ENCODE measurements at places on chromosomes 16 and 17. TPM values are rescaled to one million over a fixed set of nuclear protein-coding genes. Genes with fewer than 3 reads are reported as not detected.

- peak within 1 kb of the TSS; percentile 62 for H3K4me3 ChIP-seq
- peak within 1 kb of the TSS; percentile 61 for H3K27ac ChIP-seq
- H3K4me1 ChIP-seq, result peaks cover 9% of the 10 kb centered on the region
- H3K27me3 ChIP-seq, result no peaks in the 10 kb centered on the region
Observed at GRCh38 chr17:35448214-35448898, at the start of gene SLFN13. SLFN13 (minus strand) TSS chr17:35448766; CDS start chr17:35445680, 3,086 bp downstream.

The STX8 gene
- 52.5 TPM for total RNA-seq

DNA sequence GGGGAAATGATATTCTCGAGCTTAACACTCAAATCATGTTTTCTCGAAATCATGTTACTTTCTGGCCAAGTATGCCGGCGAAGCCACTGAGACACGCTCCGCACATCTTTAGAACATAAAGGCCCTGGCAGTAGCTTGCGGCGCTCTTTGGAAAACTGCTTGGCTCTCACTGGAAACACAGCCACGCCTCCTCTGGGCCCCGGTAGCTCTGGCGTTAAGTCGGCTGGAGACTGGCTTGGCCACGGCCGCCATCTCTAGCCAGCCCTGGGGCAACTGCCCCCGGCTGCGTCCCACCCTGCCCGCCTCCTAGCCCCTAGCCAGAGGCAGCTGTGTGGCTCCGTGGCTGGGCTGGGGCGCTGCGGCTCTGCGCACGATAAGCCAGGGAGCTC lies 9.2 kb upstream of the BAIAP2 start:
- H3K36me3 ChIP-seq, result no peaks in the 10 kb centered on the region
- no peaks in the 10 kb centered on the region for H3K27me3 ChIP-seq
- H3K27ac ChIP-seq, result no peak overlapping the region

The GPR142 gene
- not detected for total RNA-seq

GRCh38 chr17:37848690-37849616 lies 75.3 kb upstream of the TBC1D3K start:
- H3K4me3 ChIP-seq, result no peak overlapping the region
- DNase-seq, result no peak
- H3K27me3 ChIP-seq, result peaks cover 5% of the 10 kb centered on the region
- no peak overlapping the region for H3K27ac ChIP-seq
- H3K36me3 ChIP-seq, result no peaks in the 10 kb centered on the region
- H3K4me1 ChIP-seq, result peaks cover 9% of the 10 kb centered on the region

GRCh38 chr17:44829523-44830358 lies at the start of gene GJC1:
GJC1 (minus strand) TSS chr17:44830287; CDS start chr17:44805817, 24,470 bp downstream.
- no peaks in the 10 kb centered on the region for H3K36me3 ChIP-seq
- H3K4me1 ChIP-seq, result no peaks in the 10 kb centered on the region
- H3K27ac ChIP-seq, result peak within 1 kb of the TSS; percentile 71
- peaks cover 75% of the 10 kb centered on the region for H3K27me3 ChIP-seq
- peak; percentile 69 for DNase-seq

The PLA2G10 gene
- total RNA-seq, result 6.6 TPM

The TBC1D3 gene
- not detected for total RNA-seq

GRCh38 chr16:9409560-9410493 lies 318.4 kb downstream of the HAPSTR1 start:
- DNase-seq, result no peak
- H3K27me3 ChIP-seq, result no peaks in the 10 kb centered on the region
- H3K36me3 ChIP-seq, result no peaks in the 10 kb centered on the region

GRCh38 chr16:57600048-57600835 lies 28.2 kb upstream of the ADGRG1 start:
- no peaks in the 10 kb centered on the region for H3K4me1 ChIP-seq
- no peaks in the 10 kb centered on the region for H3K27me3 ChIP-seq
- no peak overlapping the region for H3K27ac ChIP-seq
- no peak overlapping the region for H3K4me3 ChIP-seq

GRCh38 chr17:78904371-78904770 lies 1.4 kb upstream of the CEP295NL start:
- H3K4me1 ChIP-seq, result peaks cover 5% of the 10 kb centered on the region
- H3K4me3 ChIP-seq, result no peak overlapping the region
- no peak for DNase-seq

The KRTAP9-2 gene
- total RNA-seq, result not detected

DNA sequence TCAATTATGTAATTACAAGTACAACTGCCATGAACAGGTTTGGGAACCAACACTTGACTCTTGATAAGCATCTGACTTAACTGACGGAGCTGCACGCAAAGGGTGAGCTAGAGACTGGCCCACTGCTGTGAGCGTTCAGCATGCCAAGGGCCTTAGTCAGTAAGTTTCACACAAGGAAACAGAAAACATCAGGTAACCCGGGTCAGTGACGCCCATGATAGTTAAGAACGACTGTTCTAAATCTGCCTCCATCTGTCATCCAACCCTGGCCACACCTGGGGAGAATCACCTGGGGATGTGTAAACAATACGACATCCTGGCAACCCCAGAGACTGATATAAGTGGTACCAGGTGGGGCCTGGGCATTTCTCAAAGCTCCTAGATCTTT lies 12.3 kb downstream of the SMIM5 start:
- peaks cover 16% of the 10 kb centered on the region for H3K4me1 ChIP-seq
- no peak overlapping the region for H3K4me3 ChIP-seq
- no peaks in the 10 kb centered on the region for H3K27me3 ChIP-seq
- DNase-seq, result peak; percentile 75

- H3K4me3 ChIP-seq, result peak overlapping the region; percentile 83
- no peaks in the 10 kb centered on the region for H3K27me3 ChIP-seq
- H3K36me3 ChIP-seq, result no peaks in the 10 kb centered on the region
- no peak for DNase-seq
Observed at GRCh38 chr17:29930409-29931010, 482 bp upstream of the SSH2 start.

The CENPX gene
- total RNA-seq, result 40.2 TPM

GRCh38 chr17:41617698-41618097 lies 5.1 kb upstream of the KRT16 start:
- peak; percentile 60 for DNase-seq
- no peaks in the 10 kb centered on the region for H3K4me1 ChIP-seq
- H3K36me3 ChIP-seq, result no peaks in the 10 kb centered on the region
- H3K4me3 ChIP-seq, result no peak overlapping the region
- H3K27me3 ChIP-seq, result peaks cover 6% of the 10 kb centered on the region

The ZNF423 gene
- total RNA-seq, result 11.9 TPM

GRCh38 chr17:48177816-48178215 lies 70.2 kb downstream of the SNX11 start:
- H3K4me1 ChIP-seq, result no peaks in the 10 kb centered on the region
- H3K27ac ChIP-seq, result no peak overlapping the region
- H3K36me3 ChIP-seq, result no peaks in the 10 kb centered on the region
- DNase-seq, result no peak
- H3K4me3 ChIP-seq, result no peak overlapping the region

DNA sequence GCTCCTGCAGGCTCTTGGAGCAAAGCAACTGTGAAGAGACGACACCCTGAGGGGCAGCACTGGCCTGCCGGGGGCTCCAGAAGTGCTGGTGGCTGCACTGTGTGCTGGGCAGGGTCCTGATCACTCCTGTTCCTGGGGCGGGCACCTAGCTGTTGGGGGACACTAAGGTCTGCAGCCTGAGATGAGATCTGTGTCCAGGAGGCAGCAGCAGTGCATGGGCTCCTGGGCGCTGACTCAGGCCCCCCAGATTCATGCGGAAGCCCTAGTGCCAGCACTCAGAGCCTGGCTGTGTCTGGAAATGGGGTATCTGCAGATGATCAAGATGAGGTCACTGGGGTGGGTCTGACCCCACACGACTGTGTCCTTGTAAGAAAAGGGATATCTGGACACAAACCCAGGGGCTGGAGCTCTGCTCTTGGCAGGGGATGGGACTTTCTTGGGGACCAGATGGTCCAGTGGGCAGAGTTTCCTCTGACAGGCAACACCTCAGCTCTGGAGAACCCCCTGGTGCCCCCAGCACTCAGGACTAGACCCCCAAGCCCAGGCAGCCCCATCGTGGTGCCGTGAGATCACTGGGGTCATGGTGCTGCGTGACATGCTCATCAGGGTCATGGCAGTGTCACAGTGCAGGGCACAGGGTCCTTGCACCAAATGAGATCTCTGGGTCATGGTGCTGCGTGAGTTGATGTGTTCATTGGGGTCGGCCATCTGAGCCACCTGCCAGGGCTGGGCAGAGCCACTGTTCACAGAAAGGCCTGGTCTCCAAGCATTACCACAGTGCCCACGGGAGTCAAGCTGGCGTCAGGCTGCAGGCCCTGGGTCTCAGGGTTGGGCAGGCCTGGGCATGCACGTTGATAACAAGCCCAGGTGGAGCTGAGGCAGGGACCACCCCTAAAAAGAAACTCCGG lies 9.5 kb downstream of the FAAP100 start:
- H3K27ac ChIP-seq, result no peak overlapping the region
- H3K27me3 ChIP-seq, result peaks cover 2% of the 10 kb centered on the region
- H3K4me3 ChIP-seq, result no peak overlapping the region
- H3K36me3 ChIP-seq, result peaks cover 66% of the 10 kb centered on the region

DNA sequence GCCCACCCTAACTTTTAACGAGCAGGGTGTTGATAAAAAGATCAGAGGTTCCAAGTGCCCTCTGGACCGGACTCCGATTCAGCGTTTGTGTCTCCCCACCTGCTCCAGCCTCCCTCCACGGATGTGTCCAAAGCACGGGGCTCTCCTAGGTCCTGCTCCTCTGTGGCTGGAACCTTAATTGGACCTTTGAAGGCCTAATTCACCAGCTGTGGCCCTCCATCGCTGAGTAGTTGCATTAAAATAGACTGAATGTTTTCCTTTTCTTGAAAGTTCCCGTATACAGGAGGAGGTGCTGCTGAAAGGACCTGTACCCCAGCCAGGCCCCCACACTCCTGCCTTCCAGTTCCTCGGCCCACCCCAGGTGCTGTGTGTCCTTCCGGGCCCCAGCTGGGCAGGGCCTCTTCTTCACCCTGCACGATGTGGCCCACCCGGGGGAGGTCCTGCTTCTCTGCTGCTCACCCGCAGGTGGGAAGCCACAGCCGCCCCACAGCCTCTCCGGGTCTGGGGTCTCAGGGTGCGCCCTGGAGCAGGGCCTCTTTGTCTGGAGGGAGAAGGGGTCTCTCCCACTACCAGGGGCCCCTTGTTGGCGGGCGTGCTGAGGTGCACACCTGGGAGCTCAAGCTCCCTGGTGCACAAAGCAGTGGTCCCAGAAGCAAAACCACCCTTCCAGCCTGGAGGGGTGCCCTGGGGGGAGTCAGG lies 1.3 kb upstream of the CACNA1H start:
- no peak overlapping the region for H3K27ac ChIP-seq
- no peaks in the 10 kb centered on the region for H3K4me1 ChIP-seq
- H3K27me3 ChIP-seq, result peaks cover 34% of the 10 kb centered on the region
- no peaks in the 10 kb centered on the region for H3K36me3 ChIP-seq
- no peak for DNase-seq

DNA sequence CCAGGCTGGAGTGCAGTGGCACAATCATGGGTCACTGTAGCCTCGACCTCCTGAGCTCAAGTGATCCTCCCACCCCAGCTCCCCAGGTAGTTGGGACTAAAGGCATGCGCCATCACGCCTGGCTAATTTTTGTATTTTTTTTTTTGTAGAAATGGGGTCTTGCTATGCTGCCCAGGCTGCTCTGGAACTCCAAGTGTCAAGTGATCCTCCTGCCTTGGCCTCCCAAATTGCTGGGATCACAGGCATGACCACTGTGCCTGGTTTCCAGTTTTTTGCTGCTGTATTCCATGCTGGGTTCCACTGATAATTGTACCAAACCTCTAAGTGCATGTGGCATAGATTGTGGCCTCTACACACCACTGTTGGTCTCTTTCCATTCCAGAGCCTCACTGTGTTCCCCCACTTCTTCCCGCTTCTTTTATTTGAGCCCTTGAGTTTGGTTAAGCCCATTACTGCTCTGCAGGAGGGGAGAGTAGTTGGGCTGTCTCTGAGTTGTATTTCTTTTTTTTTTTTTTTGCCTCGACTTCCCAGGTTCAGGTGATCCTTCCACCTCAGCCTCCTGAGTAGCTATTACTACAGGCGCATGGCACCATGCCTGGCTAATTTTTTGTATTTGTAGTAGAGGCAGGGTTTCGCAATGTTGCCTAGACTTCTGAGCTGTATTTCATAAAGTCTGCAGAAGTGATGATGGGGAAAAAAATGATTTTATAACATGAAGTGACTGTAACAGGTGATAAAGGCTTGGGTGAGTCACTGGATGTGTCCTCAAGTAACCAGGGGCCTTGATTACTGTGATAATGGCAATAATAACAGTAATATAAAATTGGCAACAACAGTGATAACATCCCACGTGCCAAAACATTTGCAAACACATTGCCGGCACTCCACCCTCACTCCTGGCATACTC lies 30.0 kb downstream of the EEF2K start:
- no peak overlapping the region for H3K4me3 ChIP-seq
- no peaks in the 10 kb centered on the region for H3K27me3 ChIP-seq
- DNase-seq, result no peak

- H3K4me3 ChIP-seq, result no peak overlapping the region
- no peak overlapping the region for H3K27ac ChIP-seq
- H3K4me1 ChIP-seq, result no peaks in the 10 kb centered on the region
Observed at GRCh38 chr17:41393294-41393693, 4.1 kb downstream of the KRT31 start.

DNA sequence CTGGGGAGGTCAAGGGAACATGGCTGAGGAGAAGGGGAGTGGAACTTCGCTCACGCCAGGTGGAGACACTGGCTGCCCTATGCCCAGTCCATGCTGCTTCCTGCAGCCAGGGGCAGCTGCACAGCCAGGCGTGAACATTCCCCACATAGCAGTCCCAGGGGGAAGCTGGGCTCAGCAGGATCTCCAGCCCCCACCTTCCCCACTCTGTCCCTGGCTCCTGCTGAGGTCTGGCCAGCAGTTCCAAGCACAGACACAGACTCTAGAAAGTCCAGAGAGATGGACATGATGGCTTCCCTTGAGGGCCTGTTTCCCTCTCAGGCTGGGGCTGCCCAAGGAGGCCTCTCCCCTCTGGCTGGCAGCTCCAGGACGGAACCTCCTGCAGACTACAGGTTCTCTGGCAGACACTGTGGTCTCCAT lies 9.3 kb downstream of the JUP start:
- no peaks in the 10 kb centered on the region for H3K36me3 ChIP-seq
- no peak for DNase-seq
- H3K4me3 ChIP-seq, result no peak overlapping the region

GRCh38 chr17:82257473-82257872 lies 16.0 kb downstream of the CSNK1D start:
- peaks cover 79% of the 10 kb centered on the region for H3K36me3 ChIP-seq
- no peak overlapping the region for H3K27ac ChIP-seq
- no peak overlapping the region for H3K4me3 ChIP-seq
- H3K4me1 ChIP-seq, result no peaks in the 10 kb centered on the region
- DNase-seq, result no peak

The NUBP1 gene
- total RNA-seq, result 33.7 TPM

GRCh38 chr16:67814567-67814966 lies 7.9 kb downstream of the TSNAXIP1 start:
- no peaks in the 10 kb centered on the region for H3K27me3 ChIP-seq
- no peaks in the 10 kb centered on the region for H3K4me1 ChIP-seq
- H3K27ac ChIP-seq, result no peak overlapping the region
- DNase-seq, result no peak
- no peaks in the 10 kb centered on the region for H3K36me3 ChIP-seq

The WNT9B gene
- total RNA-seq, result 2.0 TPM

GRCh38 chr16:5296176-5296575 lies 198.6 kb upstream of the EEF2KMT start:
- H3K4me1 ChIP-seq, result no peaks in the 10 kb centered on the region
- no peak for DNase-seq

The OTOP3 gene
- total RNA-seq, result not detected

GRCh38 chr17:1498233-1498632 lies 5.7 kb upstream of the MYO1C start:
- H3K27ac ChIP-seq, result peak overlapping the region; percentile 24
- no peak for DNase-seq
- H3K4me3 ChIP-seq, result no peak overlapping the region
- H3K27me3 ChIP-seq, result no peaks in the 10 kb centered on the region
- H3K36me3 ChIP-seq, result peaks cover 37% of the 10 kb centered on the region
- H3K4me1 ChIP-seq, result peaks cover 29% of the 10 kb centered on the region

All from upper lobe of right lung (tissue), 1 donor.